ENCODE measurements at places on chromosomes 1 and 21.
A peak's percentile ranks its signal among the peaks of the same experiment; 100 is the strongest.

DNA sequence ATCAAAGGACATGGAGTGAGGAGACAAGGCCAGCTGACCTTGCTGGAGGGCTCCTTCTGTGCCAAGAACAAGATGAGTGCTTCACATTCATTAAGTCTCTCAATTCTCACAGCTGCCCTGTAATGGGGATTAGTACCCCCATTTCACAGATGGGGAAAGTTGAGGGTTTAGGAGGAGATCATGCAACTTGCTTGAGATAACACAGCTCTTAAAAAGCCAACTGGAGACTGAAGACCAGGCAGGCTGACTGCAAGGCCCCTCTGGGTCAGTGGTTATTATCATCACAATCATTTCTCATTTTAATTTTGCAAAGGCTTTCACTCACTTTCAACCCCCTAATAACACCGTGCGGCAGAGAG, 46.8 kb downstream of the GPR161 start:
- no peak for DNase-seq

DNA sequence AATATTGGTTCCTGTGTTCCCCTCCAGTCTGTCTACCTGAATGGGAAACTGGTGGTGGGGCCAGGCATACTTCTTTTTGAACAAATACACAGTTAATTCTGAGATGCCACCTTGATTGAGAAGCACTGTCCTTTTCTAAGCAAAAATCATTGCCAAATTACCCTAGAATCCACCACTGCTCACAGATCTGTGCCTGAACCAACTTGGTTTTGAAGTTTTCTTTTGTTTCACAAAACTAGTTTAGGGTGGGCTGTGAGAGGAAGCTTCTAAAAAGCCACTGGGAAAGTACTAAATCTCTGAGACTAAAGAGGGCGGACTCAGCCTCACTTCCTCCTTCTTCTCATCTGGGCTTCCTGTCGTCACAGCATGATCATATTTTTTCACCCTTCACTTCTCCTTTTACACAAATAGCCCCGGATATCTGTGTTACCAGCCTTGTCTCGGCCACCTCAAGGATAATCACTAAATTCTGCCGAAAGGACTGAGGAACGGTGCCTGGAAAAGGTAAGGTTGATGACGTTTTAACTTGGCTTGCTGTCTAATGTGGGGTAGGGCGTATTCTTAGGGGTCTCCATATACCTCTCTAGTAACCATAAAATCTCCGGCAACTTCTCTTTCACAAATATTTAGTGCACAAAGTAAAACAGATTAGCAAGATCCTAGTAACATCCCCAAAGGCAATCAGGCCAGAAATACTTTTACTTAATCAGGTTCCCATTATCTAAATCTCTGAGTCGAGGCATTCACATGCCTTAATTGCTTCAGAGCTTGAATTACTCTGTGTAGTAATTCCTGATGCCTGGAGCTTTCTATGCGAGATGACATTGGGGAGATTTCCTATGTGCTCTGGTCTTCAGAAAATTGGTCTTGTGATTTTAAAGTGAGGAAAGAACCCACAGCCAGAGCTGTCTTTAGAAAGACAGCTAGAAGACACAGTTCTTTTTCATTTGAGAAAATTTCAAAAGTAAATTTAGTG, at the start of gene CD53:
CD53 (plus strand) TSS at position 404 of the 976 bp plus-strand sequence. CDS start 18,261 bp downstream, outside the sequence.
- DNase-seq = no peak

DNA sequence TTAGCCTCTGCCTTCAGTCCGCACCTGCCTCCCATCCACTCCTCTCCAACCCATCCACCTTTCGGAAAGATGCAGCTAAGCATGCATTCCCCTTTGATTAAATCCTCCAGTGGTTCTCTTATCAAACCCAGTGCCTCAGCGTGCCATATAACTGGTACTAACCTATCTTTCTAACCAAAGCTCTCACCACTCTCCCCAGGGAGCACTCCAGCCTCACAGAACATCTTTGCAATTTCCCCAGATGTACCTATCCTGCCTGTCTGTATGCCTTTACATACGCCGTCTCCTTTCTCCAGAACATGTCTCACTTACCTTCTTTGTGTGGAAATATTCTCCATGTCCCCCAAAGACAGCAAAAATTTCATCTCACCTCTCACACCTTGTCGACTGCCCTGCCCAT, 80.0 kb downstream of the SLC25A24 start:
- no peak for DNase-seq

- DNase-seq = no peak
Observed at GRCh38 chr1:7223334-7224080, 438.3 kb downstream of the CAMTA1 start.

DNA sequence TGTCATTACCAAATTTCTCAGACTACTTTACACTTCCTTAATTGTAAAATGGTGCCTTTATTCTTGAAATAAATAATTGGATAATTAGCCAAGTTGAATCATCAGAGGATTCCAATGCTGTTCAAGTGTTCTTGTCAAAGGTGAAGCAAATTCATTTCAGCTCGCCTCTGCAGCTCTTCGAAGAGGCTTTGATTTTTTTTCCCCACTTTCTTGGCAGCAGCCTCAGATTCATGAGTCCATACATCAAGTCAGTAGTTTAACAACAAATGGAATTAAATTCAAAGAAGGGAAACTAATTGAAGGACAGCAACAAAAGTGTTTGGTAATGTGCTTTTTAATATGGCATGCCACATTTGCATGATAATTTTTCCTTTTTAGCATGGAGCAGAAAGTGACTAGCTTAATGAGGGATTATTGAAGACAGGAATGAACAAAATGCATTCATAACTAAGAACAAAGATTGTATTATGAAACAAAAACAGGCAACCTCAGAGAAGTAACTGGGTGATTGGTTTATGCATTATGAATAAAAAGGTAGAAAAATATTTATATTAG, 239.0 kb downstream of the USH2A start:
- no peak for DNase-seq

GRCh38 chr1:5577255-5578040, 414.8 kb downstream of the NPHP4 start:
- DNase-seq = no peak

- no peak for DNase-seq
Observed at GRCh38 chr1:217369271-217369981, 261.5 kb downstream of the GPATCH2 start.

- no peak for DNase-seq
Observed at GRCh38 chr1:219580009-219580676, 32.8 kb downstream of the ZC3H11B start.

DNA sequence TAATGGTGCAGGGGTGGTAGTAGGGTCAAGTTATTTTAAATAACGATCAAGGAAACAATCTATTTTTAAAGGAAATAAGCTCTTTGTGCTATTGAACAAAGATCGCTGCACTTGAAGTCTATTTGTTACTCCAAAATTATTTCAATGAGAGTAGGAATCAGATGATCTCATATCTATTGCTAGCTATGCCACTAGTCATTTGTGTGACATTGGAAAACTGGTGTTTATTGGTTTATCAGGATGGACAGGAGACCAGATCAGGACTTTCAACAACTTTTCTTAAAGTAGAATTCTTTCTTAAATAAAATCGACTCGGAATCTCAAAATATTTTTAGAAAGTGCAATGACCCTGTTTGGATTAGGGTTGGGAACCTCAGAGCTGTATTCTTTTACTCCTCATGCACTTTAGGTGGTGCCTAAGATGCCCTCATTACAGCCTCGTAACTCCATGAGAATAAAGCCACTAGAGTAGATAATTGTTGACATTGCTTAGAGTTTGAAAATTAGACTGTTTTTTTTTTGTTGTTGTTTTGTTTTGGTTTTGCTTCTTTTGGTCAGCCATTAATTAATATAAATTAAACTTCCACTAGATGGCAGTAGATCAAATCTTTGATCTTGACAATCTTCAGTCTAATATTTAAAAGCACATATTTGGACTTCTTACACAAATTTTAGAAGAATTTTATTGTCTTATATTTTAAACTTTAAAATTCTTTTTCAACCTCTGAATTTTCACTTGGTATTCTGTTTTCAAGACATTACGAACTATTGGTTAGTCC, 352.4 kb downstream of the USP25 start:
- DNase-seq = peak; percentile 6

DNA sequence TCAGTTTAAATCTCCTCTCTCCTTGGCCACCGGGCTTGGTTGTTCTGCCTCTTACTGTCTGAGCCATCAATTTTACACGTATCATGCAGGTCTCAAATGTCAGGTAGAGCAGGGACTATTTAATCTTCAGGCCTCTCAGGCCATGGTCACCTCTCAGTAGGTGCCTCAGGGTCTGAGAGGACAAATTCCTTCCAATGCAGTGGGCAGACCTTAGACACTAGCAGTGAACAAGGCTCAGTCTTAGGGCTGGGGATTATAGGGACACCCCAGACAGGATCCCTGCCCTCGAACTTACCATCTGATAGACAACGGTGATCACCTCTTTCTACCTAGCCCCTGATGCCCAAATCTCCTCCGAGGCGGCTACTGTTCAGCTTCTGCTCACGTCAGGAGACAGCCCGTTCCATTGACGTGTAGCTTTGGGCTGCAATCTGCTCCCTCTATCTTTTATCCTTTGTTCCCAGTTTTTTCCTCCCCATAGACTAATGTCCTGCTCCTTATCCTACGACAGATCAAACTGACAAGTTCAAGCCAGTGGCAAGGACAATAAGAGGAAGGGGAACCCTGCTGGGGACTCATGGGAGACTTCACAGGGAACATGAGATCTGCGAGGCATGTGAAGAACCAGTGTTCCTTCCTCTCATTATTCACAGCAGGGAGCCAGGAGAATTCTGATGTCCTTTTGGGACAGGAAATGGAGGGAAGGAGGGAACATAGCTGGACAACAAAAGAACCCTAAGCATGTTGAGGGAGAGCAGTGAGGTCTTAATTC, 1.4 kb upstream of the MYOG start:
- no peak for DNase-seq

GRCh38 chr1:35642471-35642955, 1.2 kb upstream of the PSMB2 start:
- DNase-seq = peak; percentile 46

- DNase-seq = peak; percentile 61
Observed at GRCh38 chr1:204971517-204972336, 71.3 kb upstream of the CNTN2 start.

- DNase-seq = no peak
Observed at GRCh38 chr1:56094168-56094567, 485.2 kb downstream of the PLPP3 start.

- no peak for DNase-seq
Observed at GRCh38 chr1:2799811-2800663, 1.5 kb downstream of the TTC34 start.

DNA sequence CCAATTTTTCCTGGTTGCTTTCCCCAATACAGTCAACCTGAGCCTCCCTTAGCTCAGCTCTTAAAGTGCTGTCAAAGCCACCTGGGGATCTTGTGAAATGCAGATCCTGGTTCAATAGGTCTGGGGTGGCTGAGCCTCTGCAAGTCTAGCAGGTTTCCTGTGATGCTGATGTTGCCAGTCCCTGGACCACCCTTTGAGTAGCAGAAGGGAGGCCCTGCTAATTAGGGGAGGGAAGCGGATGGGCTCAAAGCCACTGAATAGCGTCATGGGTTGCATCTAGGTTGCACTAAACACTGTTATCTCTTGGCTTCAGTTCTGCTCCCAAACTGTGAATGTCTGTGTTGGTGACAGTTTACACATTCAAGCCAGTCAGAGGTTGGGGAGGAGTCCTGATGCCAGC, 127.2 kb downstream of the KAZN start:
- DNase-seq = no peak
